ENCODE measurements at places on chromosomes 12 and 14.

DNA sequence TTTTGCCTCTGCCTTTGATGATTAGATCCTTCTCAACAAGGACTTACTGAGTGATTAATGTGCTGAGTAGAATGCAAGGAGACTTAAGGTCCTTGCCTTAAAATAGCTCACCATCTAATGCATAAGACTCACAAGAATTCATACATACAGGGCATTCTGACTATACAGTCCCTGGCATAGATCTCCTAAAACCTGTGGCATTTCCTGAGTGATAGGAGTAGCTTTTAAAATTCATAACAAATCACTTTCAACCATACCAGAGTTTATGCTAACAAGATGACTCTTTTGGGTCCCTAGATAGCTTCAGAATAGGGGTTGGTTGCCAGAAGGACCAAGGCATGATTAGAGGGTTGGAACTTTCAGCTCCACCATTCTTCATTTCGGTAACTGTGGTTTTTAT, 48.8 kb downstream of the STXBP6 start:
- no peak for DNase-seq

DNA sequence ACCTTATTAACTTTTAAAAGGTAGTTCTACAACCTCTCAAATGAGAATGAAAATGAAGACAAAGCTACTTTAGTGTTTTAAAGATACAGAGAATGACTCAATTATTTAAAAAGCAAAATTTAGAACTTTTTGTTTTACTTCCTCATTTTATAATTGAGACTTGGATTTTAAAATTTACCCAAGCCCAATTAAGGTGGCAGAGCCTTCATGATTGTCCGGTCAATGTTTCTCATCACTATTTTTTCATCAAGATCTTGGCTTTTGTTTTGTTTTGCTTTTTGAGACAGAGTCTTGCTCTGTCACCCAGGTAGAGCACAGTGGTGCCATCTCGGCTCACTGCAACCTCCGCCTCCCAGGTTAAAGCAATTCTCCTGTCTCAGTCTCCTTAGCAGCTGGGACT, 32.7 kb downstream of the PPP4R3A start:
- no peak for DNase-seq

DNA sequence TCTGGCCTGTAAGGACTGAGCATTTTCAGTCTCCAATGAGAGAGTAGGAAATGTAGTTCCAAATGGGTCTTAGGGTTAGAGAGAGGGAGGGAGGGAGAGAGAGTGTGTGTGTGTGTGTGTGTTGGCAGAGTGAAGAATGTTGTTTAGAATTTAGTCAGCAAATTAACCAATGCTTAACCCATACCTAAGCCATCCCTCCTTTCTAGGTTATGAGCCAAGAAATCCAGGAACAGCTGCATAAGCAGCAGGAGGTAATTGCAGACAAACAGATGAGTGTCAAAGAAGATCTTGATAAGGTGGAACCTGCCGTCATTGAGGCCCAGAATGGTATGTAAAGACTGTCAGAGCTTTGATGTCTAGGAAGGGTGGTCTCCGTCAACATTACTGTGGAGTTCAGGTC, 56.9 kb downstream of the HSP90AA1 start:
- DNase-seq = no peak

DNA sequence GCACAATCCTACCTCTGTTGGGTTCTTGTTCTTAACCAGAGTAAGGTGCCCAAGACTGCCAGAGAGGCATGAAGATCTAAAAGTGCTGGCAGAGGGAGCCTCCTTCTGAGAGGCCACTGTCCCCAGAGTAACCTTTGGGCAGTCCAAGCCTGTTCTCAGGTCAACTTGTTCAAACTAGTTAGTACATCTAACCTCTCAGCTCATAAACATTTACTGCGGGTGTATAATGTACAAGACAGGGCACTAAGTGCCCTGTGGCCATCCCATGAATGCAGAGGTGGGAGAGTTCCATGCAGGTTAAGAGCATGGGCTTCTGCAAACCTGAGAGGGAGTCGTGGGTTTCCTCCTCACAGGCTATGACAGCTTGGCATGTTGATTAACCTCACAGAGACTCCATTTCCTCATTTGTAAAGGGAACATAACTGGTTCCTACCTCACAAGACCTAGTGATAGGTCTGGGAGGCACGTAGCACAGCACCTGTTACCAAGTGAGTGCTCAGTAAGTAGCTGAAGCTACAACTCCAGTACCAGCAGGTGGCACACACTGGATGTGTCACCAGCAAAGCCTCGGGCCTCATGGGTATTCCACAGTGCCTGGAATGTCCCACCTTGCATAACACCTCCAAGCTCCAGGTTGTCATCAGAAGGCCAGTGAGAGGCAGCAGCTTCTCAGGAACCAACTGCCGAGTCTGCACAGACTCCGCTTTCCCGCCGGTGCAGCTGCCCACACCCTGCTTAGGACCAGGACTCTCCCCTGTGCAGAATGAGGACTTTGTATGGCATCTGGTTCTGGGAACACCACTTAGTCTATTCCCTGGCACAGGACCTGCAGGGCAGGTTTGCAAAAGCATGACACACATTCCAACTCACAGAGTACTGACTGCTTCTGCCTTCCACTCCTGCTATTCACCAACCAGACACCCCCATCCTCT, 4.4 kb downstream of the VDR start:
- DNase-seq = no peak

- no peak for DNase-seq
These were observed 833 bp upstream of the BHLHE41 start for GRCh38 chr12:26125400-26126339.

GRCh38 chr12:39230086-39230485, 212.8 kb downstream of the KIF21A start:
- DNase-seq = no peak

- DNase-seq = no peak
These were observed 19.7 kb downstream of the GALNT9 start for GRCh38 chr12:132309596-132310086.

DNA sequence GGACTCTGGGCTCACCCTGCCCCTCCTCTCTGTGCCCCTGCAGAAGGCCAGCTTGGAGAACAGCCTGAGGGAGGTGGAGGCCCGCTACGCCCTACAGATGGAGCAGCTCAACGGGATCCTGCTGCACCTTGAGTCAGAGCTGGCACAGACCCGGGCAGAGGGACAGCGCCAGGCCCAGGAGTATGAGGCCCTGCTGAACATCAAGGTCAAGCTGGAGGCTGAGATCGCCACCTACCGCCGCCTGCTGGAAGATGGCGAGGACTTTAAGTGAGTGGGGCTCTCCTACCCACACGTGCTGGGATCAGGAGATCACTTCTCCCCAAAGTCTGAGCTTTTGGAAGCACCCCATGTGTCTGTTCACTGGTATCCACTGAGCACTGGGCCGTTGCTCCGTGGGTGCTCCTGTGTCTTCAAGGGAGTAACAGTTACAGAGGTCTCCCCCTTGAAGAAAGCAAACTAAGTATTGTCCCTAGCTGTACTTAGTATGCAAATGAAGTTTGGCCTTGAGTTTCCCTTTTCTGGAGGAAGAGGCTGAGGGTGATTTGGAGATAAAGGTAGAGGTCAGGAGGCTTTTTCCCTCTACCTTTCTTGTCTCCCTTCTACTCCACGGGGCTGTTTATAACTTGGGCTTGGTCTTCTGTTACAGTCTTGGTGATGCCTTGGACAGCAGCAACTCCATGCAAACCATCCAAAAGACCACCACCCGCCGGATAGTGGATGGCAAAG, 3.3 kb downstream of the KRT18 start:
- no peak for DNase-seq

- no peak for DNase-seq
These were observed 29.7 kb downstream of the NOS1 start for GRCh38 chr12:117331691-117332090.

DNA sequence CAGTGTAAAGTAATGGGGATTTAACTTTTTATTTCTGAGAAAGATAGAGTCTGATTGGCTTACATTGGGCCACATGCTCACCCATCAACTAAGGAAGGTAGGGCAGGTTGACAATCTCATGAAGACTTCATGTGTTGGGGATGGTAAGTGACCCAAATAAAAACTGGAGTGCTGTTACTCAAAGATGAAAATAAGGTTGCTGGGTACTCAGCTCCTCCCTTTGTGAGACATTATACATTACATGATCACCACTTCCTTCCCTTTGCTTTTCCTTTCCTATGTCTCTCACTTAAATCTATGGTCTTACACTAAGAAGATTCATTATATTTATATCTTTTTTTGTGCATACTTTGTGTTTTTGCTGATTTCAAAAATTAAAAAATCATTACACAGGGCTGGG, 224.0 kb upstream of the PLXNC1 start:
- no peak for DNase-seq

- no peak for DNase-seq
These were observed 3.0 kb downstream of the NCOR2 start for GRCh38 chr12:124564232-124564958.

GRCh38 chr12:124296295-124296915, 1.5 kb downstream of the RFLNA start:
- no peak for DNase-seq

GRCh38 chr14:49594347-49595091, 4.2 kb upstream of the LRR1 start:
- no peak for DNase-seq

GRCh38 chr12:47967461-47968321, 4.3 kb downstream of the TMEM106C start:
- no peak for DNase-seq

DNA sequence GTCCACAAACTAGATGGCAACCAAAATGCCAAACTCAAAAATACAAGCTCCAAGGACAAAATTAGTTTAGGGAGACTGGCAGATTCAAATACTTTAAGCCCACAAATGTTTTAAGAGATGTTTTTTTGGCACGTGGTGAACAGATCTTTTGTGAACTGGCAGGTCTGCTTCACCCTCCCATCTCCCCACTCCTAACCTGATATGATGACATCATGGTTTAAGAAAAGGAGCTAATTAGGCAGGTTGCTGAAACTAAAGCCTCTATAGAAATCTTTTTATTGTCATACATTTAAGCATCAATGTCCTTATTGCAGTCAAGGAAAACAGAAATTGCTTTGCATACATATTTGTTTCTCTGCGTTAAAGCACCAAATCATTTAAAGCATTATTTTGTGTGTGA, 5.8 kb downstream of the LRIG3 start:
- no peak for DNase-seq

DNA sequence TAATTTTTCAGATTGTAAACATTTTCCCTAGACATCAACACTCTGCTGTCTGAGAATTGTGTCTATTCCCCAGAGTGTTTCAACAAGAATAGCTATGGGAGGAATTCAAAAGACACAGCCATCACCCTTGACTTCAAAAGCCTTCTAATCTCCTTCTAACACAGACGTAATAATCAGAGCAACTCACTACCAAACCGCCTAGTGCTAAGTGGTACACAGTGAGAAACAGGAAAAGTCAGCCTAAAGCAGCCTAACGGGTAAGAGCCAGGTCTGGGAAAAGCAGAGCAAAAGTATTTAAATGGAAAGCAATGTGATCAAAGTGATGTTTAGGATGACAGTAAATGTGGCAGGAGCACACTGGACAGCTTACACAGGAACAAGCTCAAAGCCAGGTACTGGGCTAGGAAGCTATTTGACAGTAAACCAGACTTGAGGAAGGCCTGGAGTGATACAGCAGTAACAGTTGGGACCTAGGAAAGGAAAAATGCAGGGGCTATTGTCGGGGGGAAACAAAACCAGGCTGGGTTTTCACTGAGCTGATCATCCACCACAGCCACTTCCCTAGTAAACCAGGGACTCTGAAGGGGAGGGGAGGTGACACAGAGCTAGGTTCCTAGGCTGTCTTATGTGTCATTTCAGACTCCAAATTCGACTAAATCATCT, 29.4 kb downstream of the CORO1C start:
- no peak for DNase-seq

DNA sequence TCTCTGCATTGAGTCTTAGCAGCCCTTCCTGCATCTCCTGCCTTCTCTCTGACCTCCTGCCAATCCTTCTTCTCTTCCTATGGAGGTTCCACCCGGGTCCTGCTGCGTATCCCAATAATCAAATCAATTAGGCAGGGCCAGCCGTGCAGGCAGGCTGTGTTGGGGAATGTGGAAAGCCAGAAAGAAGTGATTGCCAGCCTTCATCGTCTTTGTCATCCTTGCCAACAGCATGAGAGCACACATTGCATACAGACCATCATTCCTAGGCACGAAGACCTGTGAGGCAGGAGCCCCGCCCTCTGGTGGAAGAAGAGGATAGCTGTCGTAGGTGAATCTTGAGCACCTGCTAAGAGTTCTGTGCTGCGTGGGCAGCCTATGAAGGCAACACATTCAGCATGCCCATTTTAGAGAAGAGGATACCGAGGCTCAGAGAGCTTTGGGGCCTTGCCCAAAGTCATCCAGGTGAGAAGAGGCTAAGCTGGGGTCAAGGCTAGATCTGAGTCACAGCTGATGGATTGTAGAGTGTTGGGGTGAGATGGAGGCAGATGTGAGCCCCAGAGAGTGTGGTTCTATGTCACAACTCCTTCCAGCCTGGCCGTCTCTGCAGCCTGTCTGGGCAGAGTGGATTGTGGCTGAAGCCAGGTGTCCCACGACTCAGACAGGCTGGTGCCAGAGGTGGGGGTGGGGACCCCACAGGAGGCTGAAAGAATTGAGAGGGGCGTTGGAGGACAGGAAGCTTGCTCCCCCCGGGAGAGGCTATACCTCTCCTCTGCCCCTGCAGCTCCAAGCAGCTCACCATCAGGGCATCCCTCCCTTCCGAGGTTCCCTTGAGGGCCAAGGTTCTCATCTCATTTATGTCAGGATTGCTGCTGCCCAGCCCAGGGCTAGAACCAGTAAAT, 12.7 kb downstream of the C14orf132 start:
- DNase-seq = no peak

GRCh38 chr12:90029317-90029716, 320.7 kb upstream of the ATP2B1 start:
- no peak for DNase-seq

- DNase-seq = no peak
These were observed 29.4 kb downstream of the SLC24A4 start for GRCh38 chr14:92352158-92352985.

DNA sequence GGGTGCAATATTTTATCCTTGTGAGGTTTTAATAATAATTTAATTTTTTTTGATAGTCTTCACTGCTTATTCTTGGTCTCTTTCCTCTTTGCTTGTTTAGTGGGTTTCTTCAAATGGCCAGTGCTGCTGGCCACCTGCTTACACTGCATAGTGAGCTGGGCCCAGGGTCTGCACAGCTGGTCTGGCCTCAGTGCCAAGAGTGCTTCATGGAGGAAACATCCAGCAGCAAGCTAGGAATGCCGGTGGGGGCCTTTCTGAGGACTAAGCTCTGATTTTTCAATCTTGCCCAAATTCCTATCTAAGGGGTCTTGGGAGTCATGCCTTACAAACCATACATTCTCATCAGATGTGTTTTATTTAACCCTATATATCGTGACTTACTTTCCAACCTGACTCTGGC, 13.3 kb upstream of the BDKRB2 start:
- no peak for DNase-seq

GRCh38 chr12:132568826-132569480, 41.4 kb downstream of the LRCOL1 start:
- DNase-seq = no peak

- no peak for DNase-seq
These were observed 5.9 kb upstream of the FOXN3 start for GRCh38 chr14:89422952-89423345.

GRCh38 chr12:67811437-67812361, 163.2 kb downstream of the DYRK2 start:
- no peak for DNase-seq

- DNase-seq = no peak
These were observed 113.2 kb downstream of the APAF1 start for GRCh38 chr12:98758331-98758730.
